ENCODE measurements at places on chromosomes 5 and 9.

GRCh38 chr5:96315431-96315830 is 117.6 kb downstream of the PCSK1 start:
- DNase-seq: no peak

- no peak for DNase-seq
These were observed 38.8 kb downstream of the FABP6 start for GRCh38 chr5:160268121-160268520.

DNA sequence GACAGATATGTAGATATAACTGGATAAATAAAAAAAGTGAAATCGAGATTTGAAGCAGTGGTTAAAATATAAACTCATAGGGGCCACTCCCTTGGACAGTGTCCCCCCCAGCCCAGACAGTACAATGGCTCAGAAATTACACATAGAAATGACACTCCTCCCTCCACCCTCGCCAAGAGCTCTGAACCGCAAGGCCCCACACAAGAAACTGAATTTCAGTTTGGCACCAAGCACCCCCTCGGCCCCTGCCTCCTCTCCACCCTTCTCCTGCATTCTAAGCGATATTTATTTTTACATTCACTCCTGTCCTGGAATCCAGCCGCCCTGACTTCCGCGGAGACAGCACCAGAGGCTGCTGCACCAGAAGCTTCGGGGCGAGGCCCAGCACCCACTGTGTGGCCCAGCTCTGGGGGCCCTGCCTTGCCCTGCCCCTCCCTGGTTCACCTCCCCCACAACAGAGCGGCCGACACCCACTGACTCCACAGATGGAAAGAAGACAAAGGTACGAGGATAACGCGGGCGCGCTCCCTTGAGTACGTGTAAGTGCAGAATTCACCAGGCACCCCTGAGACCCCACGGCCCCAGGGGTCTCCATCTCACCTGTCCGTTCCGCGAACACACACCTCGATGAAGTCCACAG is 11.0 kb downstream of the STC2 start:
- DNase-seq: no peak

- DNase-seq: no peak
These were observed 172.4 kb downstream of the DMRT2 start for GRCh38 chr9:1222511-1222910.

DNA sequence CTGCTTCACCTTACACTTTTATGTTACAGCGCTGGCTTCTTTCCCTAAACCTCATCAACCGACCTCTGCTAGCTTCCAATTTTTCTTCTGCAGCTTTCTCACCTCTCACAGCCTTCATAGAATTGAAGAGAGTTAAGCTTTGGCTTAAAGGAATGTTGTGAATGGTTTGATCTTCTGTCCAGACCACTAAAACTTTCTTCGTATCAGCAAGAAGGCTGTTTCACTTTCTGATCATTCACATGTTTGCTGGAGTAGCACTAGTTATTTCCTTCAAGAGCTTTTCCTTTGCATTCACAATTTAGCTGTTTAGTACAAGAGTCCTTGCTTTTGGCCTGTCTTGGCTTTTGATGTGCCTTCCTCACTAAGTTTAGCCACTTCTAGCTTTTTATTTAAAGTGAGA is 49.5 kb downstream of the NR3C1 start:
- DNase-seq: no peak

- DNase-seq: no peak
These were observed 139.2 kb upstream of the SMIM23 start for GRCh38 chr5:171646102-171647042.

DNA sequence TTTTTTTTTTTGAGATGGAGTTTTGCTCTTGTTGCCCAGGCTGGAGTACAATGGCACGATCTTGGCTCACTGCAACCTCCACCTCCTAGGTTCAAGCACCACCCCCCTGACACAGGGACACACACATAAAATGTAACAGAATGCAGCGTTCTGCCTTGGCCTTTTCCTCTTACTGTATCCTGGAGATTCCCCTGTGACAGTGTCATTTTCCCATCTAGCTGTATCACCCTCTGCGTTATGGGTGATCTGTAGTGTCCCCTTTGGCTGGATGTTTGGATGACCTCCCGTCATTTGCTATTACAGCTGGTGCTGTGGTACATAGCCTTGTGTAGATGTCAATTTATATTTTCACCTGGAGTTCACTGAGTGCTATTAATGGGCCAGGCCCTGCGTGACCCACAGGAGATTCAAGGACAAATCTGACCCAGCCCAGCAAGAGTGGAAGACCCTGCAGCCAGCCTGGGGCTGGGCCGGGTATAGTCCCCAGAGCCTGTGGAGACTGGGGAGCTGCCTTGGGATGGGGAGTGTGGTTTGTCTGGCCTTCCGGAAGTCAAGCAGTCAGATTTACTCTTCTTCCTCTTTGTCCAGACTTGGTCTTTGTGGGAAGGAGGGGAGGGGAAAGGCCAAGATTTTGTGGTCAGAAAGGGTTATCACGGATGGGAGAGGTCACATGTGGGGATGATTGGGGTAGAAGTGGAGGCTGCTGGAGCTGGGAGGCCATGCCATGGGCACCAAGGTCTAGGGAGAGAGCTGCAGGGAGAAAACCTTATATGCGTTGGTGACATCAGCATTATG is 43.6 kb downstream of the ERGIC1 start:
- no peak for DNase-seq

GRCh38 chr5:95244479-95244878 is 40.4 kb downstream of the MCTP1 start:
- DNase-seq: no peak

All from pulmonary artery endothelial cell (primary cell).